ENCODE measurements at places on chromosomes 1 and 21.

GRCh38 chr1:220368352-220369265, 96.4 kb upstream of the RAB3GAP2 start:
- DNase-seq = no peak

- no peak for DNase-seq
Observed at GRCh38 chr1:94654459-94654858, 112.9 kb upstream of the F3 start.

DNA sequence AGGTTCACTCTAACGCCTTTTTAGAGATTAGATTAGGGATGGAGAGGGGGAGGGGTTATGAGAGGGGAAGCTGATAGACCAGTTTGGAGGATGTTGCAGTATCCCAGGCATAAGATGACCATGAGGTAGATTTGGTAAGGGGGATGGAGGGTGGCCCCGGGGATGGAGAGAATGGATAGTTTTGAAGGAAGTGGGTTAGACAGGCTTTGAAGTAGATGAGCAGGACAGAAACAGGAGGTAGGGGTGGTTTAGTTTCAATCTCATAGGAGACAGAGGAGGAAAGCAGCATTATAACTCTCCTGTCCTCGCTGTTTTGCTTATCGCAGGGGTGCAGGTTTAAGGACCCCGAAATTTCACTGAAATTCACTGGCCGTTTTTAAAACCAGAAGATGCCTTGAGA, 11.8 kb downstream of the UBIAD1 start:
- no peak for DNase-seq

DNA sequence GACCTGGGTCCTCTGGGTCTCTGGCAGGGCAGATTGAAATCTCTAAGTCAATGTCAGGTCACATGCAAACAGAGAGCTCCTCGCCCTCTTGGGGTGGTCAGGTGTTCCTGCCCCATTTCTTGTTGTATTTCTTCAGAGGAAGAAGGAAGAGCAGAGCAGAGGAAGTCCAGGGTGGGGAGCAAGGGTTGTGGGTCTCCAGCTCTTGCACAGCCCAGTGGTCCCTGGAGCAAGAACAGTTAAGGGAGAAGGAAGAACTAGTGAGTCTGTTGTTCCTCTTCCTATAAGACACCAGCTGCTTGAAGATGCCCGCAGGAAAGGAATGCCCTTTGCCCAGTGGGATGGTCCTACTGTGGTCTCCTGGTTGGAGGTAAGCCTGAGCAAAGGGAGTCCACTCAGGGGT, 26.3 kb downstream of the MYOG start:
- DNase-seq = no peak

DNA sequence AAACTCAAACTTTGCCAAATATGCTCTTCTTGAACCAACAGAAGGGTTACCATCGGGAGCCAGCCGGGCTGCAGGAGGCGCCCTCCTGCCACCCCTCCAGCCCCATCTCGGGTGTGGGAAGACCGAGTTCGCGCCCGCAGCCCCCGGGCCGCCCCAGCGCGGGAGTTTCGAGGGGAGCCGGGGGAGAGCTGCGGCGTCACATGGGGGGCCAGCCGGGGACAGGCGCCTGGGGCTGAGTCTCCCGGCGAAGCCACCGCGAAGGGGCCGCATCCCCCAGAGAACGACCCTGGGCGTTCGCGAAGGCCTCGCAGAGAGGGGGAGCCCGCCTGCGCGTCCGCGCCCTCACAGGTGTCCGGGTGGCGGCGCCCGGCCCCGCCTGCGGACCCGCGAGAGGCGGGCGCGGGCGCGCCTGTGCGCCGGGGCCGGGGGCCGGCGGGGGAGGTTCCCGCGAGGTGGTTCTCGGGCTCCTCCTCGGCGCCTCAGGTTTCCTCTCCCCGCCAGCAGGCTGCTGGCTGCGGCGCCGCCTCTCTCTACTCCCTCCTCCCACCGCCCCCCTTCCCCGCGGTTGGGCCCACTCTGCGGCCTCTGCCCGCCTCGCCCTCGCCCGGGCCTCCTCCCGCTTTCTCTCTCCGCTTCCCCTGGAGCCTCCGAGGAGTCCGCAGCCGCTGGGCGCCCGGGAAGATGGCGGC, at the start of gene RAVER2:
TSS of gene RAVER2 (plus strand) at position 584 of the 689 bp plus-strand sequence. CDS start at position 682, 98 bp downstream.
- no peak for DNase-seq

DNA sequence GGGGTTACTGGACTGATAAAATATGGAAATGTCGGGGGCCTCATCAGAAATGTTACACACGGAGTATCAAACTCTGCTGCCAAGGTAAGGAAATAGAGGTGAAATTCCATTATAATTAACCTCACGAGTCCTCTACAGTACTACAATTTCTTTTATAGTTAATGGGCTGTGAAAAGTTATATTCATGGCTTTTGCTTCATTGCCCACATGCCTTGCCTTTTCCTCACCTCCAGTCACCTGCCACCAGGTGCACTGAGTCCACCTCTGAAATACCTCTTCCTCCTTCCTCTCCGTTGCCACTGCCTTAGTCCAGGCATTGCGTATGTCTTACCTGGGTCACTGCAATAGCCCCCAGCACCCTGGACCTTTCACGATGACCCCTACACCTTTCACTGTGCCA, 186.9 kb downstream of the VPS13D start:
- no peak for DNase-seq

- DNase-seq = no peak
Observed at GRCh38 chr1:53111073-53111556, 31.3 kb downstream of the SLC1A7 start.

GRCh38 chr1:119448127-119448511, 33.2 kb downstream of the HSD3B2 start:
- no peak for DNase-seq

GRCh38 chr21:43280949-43281633, 112.3 kb downstream of the CRYAA start:
- no peak for DNase-seq

GRCh38 chr1:1232796-1233566, 944 bp downstream of the B3GALT6 start:
- DNase-seq = no peak

DNA sequence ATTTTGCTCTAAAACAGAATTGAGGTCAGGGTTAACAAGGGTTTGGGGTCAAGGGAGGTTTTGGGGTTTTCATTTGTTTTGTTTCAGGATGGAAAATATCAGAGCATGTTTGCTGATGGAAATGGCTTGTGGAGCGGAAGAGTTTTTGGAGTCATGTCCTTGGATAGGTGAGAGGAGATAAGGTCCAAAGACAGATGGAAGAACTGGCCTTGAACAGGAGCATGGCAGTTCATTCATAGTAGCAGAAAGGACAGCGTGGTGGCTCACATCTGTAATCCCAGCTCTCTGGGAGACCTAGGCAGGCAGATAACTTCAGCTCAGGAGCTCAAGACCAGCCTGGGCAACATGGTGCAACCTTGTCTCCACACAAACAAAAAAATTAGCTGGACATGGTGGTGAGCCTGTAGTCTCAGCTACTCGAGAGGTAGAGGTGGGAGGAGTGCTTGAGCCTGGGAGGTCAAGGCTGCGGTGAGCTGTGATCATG, 65.1 kb downstream of the MAB21L3 start:
- no peak for DNase-seq

DNA sequence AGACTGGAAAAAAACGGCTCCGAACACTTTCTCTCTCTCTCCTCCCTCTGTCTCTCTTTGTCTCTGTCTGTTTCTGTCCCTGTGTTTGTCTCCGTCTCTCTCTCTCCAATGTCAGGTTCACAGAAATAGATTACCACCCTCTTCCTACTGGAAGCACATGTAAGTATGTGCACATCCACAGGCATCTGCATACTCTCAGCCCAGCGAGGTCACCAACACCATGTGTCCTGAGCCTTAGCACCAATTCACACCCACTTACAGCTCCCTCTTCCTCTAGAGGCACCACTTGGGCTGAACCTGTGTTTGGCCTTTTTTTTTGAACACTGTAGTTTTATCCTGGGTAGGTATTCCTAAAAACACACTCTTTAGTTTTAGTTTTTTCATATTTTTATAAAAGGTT, 130.5 kb downstream of the ETS2 start:
- no peak for DNase-seq

- no peak for DNase-seq
Observed at GRCh38 chr1:245142171-245142798, 12.5 kb upstream of the KIF26B start.

- DNase-seq = no peak
Observed at GRCh38 chr1:170204121-170204520, 58.4 kb downstream of the NTMT2 start.

- no peak for DNase-seq
Observed at GRCh38 chr1:173023343-173023742, 27.4 kb downstream of the TNFSF18 start.

DNA sequence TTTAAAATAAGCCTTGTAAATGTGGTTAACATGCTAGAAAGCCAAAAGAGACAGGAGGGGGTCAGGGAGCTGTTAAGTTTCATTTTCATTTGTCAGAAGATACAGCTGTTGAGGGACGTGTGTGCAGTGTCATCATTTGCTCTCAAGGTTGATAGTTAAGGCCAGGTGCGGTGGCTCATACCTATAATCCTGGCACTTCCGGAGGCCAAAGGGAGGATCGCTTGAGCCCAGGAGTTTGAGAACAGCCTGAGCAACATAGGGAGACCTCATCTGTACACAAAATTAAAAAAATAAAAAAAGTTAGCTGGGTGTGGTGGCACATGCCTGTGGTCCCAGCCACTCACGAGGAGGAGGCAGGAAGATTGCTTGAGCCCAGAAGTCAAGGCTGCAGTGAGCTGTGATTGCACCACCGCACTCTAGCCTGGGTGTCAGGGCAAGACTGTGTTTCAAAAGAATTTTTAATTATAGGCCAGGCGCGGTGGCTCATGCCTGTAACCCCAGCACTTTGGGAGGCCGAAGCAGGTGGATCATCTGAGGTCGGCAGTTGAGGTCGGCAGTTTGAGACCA, 22.7 kb downstream of the ZBTB8OS start:
- no peak for DNase-seq

DNA sequence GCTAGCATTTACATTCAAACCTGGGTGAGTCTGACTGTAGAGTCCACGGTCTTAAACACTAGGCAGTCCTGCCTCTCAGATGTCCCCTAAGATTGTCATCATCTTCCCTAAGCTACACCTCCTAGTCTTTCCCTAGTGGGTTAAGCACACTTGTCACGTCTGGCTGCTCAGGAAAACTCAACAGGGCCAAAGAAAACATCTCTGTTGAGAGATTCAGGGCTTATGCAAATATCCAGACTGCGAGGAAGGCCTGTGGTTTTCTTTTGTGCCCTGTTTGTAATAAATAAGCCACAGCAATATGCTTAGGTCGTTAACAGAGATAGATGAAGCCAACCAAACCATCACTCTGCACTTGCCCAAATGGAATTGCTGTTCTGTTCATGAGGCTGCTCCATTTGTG, 472.6 kb upstream of the DEPDC1 start:
- DNase-seq = no peak

GRCh38 chr1:176826265-176826664, 338.2 kb downstream of the ASTN1 start:
- DNase-seq = no peak

- DNase-seq = no peak
Observed at GRCh38 chr1:177172866-177173265, 2.1 kb downstream of the BRINP2 start.

DNA sequence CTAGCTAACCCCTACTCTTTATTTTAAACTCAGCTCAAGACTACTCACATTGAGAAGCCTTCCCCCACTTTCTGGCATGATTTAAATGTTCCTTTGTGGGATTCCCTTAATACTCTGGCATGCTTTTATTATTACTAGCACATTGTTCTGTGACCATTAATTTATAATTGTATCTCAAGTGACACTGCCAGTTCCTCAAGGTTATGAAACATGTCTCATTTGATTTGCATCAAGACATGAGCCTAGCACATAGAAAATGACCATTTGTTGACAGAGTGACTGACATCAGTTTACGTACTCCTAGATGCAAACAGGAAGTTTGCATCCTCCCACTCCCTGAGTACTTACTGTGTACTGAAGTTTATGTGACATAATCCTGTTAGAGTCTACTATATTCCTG, 15.2 kb downstream of the RGS4 start:
- no peak for DNase-seq

GRCh38 chr1:152359906-152360305, at the start of gene FLG2:
TSS of gene FLG2 (minus strand) at chr1:152360006. CDS start at chr1:152358884, 1,122 bp downstream.
- DNase-seq = no peak

- DNase-seq = no peak
Observed at GRCh38 chr1:204094856-204095634, 22.1 kb downstream of the SOX13 start.

DNA sequence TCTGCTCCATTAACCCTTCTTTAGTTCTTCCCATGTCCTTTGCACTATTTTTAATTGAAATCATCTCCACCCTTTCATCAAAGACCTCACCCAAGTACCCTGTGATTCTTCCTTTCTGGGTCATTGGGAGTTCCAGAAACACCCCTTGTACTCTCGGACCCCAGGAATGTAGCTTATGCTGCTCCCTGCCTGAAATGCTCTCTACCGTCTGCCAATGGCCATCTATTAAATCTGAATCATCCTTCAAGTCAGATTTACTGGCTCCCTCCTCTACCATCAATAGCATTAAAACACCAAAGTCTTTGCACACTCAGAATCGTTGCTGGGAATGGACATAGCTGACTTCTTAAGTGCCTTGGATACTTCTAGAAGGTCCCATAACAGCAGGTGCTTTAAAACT, 73.2 kb upstream of the GADD45A start:
- DNase-seq = no peak

DNA sequence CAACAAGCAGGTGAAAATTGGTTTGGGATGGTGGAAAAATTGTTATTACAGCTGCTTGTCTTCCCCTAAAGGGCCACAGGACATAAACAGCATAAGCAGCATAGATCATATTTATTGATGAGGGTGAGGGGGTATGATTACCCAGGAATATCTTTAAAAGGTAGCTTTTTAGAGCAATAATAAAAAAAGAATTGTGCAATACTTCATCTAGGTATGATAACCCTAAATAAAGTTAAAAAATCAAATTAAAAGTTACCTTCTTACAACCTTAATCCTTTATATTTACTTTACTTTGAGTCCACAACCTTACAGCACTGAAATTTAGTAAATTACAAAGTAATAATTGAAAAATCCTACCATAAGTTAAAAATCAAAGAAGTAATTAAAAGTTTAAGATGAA, 653.3 kb upstream of the RGS18 start:
- DNase-seq = no peak

GRCh38 chr1:59162665-59163064, 134.2 kb upstream of the FGGY start:
- DNase-seq = no peak

DNA sequence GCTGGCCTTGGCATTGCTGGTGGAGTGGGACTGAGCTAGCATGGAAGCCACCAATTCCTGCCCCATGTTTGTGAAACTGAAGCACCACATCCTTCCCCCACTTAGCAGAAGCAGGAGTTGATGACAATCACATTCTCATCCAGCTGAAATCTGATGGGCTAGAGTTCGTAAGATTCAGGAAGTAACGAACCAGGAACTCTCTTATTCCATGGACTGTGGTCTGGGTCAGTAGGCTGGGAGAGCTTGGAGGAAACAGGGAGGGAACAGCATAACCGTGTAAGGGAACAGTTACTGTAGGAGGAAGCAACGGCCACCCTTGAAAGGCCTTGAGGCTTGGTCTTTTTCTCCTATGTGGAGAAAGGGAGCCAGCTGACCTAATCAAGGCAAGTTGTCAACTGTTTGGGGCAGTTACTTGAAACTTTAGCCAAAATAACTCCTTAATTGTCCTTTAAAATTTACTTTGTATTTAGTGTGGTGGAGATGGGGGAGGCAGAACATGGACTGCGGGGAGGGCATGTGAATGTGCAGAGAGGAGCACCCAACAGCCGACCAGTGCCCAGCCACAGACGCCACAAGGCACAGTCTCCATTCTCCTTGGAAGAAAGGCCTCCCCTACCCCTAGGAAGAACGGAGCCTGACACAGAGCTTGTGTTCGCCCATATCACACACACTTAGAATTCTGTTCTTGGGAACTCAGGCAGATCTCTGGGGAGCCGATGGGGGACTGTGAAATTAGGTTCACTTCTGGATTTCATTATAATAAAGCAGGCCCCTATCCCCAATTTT, 2.0 kb upstream of the COQ8A start:
- no peak for DNase-seq
